ENCODE measurements at places on chromosomes 11 and 22.

GRCh38 chr11:790721-791564 lies 1.1 kb upstream of the CEND1 start:
- no peak for DNase-seq

DNA sequence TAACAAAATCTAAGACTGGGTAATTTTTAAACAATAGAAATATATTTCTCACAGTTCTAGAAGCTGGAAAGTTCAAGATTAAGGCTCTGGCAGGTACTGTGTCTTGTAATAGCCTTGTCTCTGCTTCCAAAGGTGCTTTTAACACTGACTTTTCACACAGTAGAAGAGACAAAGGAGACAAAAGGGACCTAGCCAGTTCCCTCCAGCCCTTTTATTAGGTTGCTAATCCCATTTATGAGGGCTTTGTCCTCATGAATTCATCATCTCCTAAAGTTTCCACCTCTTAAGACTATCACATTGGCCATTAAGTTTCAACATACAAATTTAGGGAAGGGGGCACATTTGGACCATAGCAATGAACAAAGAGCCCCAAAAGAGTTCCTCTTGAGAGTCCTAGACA lies 40.7 kb downstream of the FAM181B start:
- no peak for DNase-seq

DNA sequence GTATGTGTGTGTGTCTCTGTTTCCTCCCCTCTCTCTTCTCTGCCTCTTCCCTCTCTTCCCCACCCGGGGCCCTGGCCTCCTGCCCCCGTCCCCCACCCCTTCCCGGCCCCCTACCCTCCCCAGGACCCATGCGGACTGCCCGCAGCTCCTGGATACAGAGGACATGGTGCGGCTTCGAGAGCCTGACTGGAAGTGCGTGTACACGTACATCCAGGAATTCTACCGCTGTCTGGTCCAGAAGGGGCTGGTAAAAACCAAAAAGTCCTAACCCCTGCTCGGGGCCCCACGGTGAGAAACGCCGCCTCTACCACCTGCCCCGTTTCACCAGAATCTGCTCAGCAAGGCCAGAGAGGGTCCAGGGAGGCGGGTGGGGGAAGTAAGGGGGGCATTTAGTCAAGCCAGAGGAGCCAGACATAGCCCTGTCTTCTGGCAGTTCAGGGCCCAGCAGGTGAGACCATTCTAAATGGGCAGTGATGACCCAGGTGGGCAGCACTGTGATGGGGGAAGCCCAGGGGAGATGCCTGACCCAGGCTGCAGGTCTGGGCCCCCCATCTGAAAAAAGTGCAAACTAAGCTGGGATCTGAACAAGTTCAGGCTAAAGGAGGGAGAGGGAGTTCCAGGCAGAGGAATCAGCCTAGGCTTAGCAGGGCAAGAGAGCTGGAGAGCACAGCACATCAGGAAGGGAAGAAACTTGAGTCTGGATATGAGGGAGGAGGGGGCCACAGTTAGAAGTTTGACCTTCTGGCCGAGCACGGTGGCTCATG lies 6.4 kb downstream of the SELENOM start:
- no peak for DNase-seq

DNA sequence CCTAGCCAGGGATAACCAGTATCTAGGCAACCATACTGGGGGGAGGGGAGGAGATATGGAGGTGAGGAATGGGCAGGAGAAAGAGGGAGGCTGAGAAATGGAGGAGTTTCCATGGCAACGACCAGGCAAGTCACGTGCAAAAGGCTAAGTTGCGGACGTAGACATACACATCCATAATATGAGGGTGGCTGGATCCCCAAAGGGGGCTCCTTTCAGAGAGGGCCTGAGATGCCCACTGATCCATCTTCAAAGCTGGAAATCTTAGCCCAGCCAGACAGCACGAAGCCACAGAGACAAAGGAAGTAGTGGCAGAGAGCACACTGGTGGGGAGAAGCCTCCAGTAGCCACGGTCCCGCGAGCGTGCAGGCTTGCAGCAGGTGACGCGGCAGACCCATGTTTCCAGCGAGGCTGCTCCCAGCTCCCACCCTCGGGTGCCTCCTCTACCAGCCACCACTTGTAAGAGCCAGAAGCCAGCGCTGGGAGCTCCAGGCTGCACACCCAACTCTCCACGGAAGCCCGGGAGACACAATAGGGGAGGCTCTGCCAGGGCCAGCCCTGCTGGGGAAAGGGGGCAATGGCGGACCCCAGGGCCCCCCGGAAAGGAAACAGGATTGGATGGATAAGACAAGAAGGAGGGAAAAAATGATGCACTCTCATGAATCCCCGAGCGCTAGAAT lies 938 bp downstream of the FXYD6 start:
- DNase-seq, result no peak

GRCh38 chr22:50306753-50307749 lies at the start of gene PLXNB2:
Gene PLXNB2 (minus strand): TSS chr22:50307646. CDS start chr22:50290584, 17,062 bp downstream.
- DNase-seq, result peak; percentile 84

DNA sequence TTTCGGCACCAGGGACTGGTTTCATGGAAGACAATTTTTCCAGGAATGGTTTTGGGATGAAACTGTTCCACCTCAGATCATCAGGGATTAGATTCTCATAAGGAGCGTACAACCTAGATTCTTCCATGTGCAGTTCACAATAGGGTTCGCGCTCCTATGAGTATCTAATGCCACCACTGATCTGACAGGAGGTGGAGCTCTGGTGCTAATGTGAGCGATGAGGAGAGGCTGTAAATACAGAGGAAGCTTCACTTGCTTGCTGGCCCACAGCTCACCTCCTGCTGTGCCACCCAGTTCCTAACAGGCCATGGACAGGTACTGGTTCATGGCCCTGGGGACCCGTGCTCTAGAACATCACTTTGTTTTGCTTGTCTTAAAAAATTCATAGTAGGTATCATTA lies 41.8 kb upstream of the AMPD3 start:
- DNase-seq, result no peak

GRCh38 chr11:35393098-35393497 lies 26.3 kb downstream of the SLC1A2 start:
- no peak for DNase-seq

- DNase-seq, result no peak
Measured at GRCh38 chr11:27524155-27524554, 17.6 kb upstream of the LIN7C start.

Data from LoVo (cell line).